EH (cell line): ENCODE measurements at places on chromosomes 11 and 22.
A peak's percentile ranks its signal among the peaks of the same experiment; 100 is the strongest.

DNA sequence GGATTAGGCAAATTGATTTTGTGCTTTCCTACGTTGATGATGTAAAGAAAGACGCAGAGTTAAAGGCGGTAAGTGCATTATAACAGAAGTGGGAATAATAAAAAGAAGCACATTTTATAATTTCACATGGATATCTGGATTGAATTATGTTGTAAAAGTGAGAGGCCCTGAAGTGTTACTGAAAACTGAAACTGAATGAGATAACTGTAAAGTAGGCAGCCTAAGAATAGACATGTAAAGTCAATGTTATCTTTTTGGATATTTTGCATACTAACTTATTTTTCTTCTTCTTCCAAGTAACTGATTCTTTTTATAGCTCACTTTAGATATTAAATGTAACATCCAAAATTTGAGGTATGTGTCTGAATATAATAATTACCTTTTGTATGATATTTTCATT, 28.3 kb downstream of the ANO5 start:
- DNase-seq = no peak

GRCh38 chr11:726278-727220, 20.5 kb downstream of the EPS8L2 start:
- DNase-seq = peak; percentile 27

DNA sequence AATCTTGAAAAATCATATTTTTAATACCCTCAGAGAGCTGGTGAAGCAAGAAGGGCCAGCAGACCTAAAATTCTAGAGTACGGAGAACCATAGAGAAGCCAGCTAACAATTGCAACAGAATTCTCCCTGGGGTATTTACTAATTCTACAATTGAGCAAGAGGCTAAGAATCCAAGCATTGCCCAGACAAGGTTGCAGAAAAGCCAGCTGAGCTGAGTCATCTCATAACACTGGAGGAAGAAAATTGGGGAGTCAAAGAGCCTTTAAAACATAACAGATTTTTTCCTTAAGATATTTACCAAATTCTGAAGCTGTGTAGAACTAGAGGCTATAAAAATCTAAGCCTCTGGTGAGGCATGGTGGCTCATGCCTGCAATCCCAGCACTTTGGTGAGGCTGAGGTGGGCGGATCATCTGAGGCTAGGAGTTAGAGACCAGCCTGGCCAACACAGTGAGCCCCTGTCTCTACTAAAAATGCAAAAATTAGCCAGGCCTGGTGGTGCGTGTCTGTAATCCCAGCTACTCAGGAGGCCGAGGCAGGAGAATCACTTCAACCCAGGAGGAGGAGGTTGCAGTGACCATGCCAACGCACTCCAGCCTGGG, 13.6 kb upstream of the TMEM216 start:
- DNase-seq = peak; percentile 96

- DNase-seq = no peak
Observed at GRCh38 chr22:24494528-24495364, at the start of gene UPB1. TSS of gene UPB1 (plus strand) at chr22:24495332. CDS start at chr22:24495404, 72 bp downstream.
